Activated naive CD4-positive, alpha-beta T cell (primary cell): ENCODE measurements at places on chromosomes 5 and 9.
A peak's percentile ranks its signal among the peaks of the same experiment; 100 is the strongest.

DNA sequence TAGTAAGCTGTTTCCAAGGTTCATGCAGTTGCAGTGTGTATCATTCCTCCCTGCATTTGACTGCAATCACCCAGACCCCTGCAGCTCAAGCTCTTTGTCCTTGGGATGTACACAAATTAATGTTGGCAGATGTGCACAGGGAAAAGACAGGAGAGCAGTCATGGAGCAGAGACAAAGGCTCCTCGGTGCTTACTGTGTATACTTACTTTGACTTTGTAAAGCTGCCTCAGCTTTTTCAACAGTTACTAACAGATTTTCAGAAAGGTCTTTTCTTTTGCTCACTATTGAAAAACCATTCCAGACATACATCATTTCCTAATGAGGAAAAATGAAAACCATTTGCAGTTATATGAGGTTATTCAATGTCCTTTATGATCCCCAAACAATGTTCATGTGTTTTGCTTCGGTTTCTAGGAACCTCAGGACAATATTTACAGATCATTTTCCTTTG, 124.9 kb downstream of the TTC39B start:
- no peak for DNase-seq

- no peak for DNase-seq
Measured at GRCh38 chr9:93084471-93084881, 11.5 kb upstream of the CARD19 start.

- DNase-seq, result no peak
Measured at GRCh38 chr5:38453506-38453905, 102.9 kb downstream of the LIFR start.

GRCh38 chr9:110320651-110321445, 16.8 kb downstream of the TXNDC8 start:
- no peak for DNase-seq

DNA sequence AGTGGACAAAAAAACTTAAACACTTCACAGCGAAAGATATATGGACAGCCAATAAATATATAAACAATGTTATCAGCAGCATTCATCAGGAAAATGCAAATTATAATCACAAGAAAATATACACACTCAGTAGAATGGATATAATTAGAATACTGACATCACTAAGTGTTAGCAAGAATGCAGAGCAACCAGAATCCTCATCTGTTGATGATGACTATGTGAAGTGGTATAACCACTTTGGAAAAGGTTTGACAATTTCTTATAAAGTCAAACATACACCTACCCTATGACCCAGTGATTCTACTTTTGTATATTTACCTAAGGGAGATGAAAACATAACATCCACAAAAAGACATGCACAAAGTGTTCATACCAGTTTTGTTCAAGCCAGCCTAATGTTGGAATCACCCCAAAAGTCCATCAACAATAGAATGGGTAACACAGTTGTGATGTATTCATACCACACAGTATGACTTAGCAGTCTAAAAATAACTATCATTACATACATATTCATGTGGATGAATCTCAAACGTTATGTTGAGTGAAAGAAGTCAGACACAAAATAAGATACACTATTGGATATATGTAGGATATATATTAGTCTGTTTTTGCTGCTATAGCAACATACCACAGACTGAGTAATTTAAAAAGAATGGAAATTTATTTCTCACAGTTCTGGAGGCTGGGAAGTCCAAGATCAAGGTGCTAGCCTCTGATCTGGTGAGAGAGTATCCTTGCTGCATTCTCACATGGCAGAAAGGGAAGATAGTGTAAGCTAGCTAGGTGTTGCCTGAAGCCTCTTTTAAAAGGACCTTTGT, 148.8 kb upstream of the ADAMTSL1 start:
- no peak for DNase-seq

DNA sequence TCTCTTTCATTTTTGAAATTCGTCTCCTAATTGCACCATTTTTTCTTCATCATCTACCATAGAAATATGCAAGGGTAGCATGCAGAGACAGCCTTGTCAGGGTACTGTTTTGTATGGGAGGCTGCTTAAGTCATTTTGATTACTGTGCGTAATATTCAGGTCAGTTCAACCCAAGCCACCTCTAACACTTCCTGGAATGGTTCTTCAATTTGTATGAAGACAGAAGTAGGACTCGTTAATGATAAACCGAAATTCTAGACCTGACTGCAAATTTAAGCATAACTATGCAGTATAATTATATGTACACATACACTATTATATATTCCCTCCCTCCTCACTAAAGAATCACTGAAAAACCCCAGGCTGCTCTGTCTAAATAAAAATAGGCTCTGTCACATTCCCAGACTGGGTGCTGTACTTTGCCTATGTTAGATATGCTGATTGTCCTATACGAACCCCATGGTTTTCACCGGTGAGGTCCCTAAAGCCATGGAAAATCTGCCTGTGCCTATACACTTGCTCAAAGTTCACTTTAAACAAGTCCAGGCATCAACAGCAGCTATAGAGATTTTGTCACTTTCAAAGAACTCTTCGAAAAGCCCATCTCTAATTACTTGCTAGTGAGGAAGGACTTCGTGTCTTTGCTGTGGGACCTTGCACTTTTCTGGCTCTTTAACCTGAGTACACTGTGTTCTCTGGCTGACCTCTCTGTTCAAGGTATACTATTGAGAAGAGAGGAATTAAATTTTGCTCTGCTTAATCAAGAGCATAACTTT, 352.1 kb upstream of the CD180 start:
- no peak for DNase-seq

- no peak for DNase-seq
Measured at GRCh38 chr5:124743602-124744169, 2.8 kb downstream of the ZNF608 start.

GRCh38 chr9:136799854-136800657, 3.9 kb downstream of the CCDC183 start:
- DNase-seq, result peak; percentile 83

GRCh38 chr9:7303907-7304626, 495.5 kb downstream of the DMAC1 start:
- no peak for DNase-seq

GRCh38 chr9:121997791-121998190, 95.3 kb downstream of the TTLL11 start:
- no peak for DNase-seq

- DNase-seq, result no peak
Measured at GRCh38 chr9:28190981-28191380, 617.7 kb upstream of the C9orf72 start.

DNA sequence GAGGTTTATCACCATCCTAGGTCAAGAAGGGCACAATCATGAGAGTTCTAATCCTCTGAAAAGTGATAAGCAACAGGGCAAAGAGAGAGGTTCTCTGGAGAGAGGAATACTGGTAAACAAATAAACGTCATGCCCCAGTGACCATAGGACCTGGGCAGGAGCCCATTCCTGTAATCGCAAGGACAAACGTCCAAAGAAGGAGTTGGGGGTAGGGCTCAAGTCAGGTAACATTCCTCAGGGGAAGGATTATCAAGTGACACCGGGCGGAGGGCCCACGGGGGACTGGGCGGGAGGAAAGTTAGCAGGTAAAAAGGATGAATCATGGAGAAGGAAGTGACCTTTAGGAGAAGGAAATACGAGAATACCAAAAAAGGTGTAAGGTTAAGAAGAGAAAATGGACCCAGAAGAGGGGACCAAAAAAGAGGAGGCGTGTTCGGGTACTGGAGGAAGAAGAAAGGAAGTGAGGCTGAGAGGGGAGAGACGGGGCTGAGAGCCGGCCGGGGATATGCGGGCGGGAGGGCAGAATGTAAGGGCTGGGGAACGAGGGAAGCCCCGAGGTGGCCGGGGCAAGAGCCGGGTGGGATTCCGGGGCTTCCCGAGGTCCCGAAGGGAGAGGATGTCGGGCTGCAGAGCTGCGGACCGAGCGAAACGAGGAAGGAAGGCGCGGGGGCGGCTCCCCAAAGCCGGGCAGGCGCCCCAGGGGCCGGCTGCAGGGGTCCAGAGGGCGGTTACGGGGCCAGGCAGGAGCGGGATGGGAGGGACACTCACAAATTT, 583 bp downstream of the DIAPH1 start:
- DNase-seq, result peak; percentile 37

GRCh38 chr9:114017741-114018715, 60.1 kb downstream of the AMBP start:
- no peak for DNase-seq

DNA sequence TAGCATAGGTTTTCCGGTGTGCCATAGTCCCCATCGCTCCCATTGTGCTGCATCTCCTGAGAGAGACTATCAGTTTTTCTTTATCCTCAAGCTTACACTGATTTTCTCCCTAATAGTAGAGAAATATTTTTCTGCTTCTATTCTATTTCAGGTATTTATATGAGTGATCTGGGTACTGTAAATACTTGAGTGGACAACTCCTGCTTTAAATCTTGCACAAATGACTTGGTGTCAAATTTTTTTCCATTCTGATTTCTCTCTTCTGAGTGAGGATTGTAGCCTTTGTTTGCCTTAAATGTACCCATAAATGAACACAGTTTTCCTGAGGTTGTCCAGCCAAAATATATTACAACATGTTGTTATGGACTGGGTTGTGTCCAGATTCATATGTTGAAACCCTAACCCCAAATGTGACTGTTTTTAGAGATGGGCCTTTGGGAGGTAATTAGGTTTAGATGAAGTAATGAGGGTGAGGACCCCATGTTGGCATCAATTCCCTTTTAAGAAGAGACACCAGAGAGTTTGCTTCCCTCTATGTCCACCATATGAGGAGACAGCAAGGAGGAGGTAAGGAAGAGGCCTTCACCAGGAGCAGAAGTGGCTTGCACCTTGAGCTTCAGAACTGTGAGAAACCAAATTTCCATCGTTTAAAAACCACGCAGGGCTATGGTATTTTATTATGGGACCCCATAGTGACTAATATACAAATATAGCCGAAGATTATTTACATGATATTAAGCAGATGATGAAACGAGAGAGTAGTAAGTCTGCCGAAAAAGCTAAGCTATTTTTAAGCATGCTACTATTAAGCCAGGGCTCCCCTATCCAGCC, 336.4 kb upstream of the MPDZ start:
- DNase-seq, result no peak

GRCh38 chr5:179991106-179991505, 80.5 kb downstream of the RNF130 start:
- DNase-seq, result no peak

DNA sequence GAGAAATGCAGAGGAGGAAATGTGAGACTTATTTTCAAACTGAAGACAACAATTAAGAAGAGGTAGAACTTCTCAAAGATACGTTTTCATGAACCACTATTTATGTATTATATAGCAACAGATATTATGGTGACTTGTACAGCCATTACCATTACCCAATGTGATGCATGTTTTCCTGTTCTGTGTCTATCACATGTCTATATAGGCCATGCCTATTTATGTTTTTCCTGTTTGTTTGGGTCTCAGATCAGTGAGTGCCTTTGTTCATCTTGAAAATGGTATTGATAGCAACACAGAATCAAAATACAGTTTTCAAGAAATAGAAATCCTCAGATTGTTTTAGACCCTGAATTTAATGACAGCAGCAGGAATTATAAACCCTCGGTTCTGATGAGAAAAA, 44.0 kb downstream of the DAPK1 start:
- DNase-seq, result no peak

DNA sequence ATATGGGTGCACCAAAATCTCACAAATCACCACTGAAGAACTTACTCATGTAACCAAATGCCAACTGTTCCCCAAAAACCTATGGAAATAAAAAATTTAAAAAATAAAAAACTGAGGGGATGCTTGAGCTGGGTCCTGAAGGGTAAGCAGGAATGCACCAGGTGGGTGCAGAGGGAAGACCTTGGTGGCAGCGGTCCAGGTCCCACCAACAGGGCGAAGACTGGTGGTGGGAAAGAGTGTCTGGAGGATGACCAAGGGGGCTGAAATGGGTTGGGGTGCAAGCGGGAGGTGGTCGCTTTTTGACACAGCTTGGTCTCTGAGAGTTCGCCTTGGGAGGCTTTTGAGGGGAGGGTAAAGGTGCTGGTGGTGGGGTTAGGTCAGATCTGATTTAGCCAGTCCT, 3.3 kb upstream of the DAB2IP start:
- no peak for DNase-seq

GRCh38 chr5:56159521-56159947, 73.6 kb downstream of the ANKRD55 start:
- DNase-seq, result no peak

- no peak for DNase-seq
Measured at GRCh38 chr5:149733129-149733900, 3.2 kb downstream of the PPARGC1B start.

GRCh38 chr5:4275232-4275631, 679.6 kb downstream of the IRX1 start:
- no peak for DNase-seq

GRCh38 chr5:127878174-127878750, 175.1 kb downstream of the CCDC192 start:
- DNase-seq, result no peak
